ENCODE measurements at places on chromosomes 4 and X.

- no peak for DNase-seq
Measured at GRCh38 chr4:16508968-16509367, 282.7 kb upstream of the TAPT1 start.

DNA sequence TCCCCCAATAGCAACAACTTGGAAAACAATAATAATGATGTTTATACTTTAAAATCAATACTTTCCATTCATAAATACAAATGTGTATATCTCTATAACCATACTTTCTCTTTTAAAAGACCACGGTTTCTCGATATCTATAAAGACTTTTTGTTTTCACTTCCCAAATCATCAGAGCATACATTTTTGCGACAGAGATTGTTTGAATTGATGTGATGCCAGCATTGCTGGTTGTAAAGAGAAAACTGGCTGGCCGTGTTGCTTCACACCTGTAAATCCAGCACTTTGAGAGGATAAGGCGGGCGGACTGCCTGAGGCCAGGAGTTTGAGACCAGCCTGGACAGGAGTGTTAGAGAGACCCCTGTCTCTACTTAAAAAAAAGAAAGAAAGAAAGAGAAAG is 77.6 kb upstream of the ZNF518B start:
- no peak for DNase-seq

DNA sequence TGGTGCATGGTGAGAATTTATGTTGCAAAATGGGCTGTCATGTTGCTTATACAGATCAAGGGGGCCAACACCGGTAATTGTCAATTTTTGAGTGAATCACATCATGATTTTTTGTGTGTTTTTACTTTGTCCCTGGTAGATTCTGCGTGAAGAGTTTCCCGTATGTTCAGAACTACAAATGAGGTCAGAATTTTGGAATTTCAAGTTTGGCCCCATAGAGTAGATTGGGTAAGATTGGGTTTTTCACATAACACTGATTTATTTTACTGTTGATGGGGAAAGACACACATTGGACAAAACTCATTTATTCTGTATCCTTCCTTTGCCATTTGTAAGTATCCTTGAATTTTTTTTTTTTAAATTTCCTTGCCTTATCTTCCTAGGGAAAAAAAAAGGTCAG is 158.5 kb upstream of the MXRA5 start:
- DNase-seq: no peak

- DNase-seq: no peak
Measured at GRCh38 chr4:150462743-150463142, 119.2 kb upstream of the MAB21L2 start.

- DNase-seq: no peak
Measured at GRCh38 chrX:39397561-39398199, 596.4 kb downstream of the MID1IP1 start.

DNA sequence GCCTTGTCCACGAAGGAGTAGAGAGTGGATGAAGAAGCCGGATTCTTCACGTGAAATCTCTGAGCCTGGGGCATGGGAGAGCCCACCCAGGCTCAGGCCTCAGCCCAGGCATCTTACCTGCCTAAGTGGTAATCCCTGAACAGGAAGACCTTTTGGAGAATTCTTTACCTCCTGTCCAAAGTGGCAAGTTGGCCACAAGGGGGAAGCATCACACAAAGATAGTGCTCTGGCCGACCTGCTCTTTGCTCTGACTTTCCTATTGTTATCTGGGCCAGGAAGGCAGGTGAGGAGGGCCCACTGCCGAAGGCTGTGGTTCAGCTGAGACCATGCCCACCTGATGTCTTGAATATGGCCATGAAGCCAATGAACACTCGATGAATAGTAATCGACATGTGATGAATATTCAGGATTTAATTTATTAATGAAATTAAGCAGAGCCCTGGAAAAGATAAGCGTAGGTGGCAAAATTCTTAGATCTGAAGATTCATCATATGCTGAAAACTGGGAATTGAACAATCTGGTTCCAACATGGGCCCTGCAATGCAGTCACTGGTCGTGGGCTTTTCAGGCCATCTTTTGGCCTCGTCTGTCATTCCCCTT is 93.8 kb downstream of the PDGFRA start:
- DNase-seq: peak; percentile 59

DNA sequence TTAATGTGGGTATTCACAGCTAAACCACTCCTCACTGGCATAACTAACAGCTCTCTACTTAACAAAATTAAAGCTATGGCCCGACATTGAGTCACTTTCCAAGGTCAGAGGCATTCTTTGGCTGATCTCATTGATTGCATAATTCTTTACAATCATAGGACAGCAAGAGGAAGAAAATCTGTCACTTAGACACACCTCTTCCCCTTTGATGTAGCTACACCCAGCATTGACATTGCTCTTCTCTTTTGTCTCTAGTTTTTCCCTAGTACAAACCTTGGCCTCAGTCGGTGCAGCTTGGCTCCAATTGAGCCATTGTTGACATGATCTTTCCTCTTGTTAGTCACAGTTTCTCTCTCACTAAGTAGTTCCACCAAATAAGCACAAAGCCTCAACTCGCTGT is 313.3 kb upstream of the ACTRT1 start:
- no peak for DNase-seq

DNA sequence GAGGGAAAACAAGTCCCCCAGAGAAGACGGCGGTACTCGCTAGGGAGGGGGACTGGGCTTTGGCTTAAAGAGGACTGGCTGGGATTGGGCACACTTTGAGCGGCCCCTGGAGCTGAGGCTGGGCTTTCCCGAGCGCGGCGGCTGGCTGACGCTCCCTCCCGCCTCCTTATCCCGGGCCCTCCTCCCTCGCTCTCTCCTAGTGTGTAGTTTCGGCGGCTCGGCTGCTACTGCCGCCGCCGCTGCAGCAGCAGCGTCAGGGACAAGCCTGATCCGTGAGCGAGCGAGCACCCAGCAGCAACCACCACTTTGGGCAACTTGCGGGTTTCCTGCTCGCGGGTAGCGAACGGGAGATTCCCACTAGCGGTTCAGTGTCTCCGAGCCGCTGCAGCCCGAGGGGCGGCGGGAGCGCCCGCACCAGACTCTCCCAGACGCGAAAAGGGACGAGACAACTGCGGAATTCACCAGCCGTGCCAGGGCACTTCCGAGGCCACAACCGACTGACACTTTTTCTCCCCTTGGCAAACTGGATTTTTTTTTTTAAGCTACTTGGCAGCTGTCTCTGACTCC is 632 bp upstream of the PCDH7 start:
- peak; percentile 53 for DNase-seq

DNA sequence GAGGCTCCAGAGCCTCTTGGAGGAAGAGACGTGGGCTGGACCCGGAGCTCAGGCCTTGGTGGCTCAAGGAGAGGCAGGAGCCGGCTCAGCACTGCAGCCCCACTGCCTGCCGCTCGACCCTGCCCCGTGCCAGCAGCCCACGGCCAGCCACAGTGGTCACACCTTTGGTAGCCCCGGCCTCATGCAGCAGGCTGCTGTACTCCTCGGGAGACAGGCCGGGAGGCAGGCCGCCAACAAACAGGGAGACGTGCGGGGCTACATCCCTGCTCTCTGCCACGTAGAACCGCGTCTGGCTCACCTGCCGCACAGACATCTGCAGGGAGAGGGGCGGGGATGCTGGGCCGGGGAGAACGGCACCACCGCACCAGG is 7.6 kb downstream of the DGKQ start:
- no peak for DNase-seq

GRCh38 chrX:153999359-154000037 is 20.2 kb downstream of the IRAK1 start:
- DNase-seq: no peak

- no peak for DNase-seq
Measured at GRCh38 chr4:129136433-129136832, 40.5 kb downstream of the C4orf33 start.

- DNase-seq: no peak
Measured at GRCh38 chr4:105805501-105806120, 89.7 kb upstream of the NPNT start.

- no peak for DNase-seq
Measured at GRCh38 chr4:153185331-153185852, 18.9 kb upstream of the TRIM2 start.

GRCh38 chrX:40579141-40579540 is 1.6 kb upstream of the ATP6AP2 start:
- DNase-seq: no peak

- no peak for DNase-seq
Measured at GRCh38 chrX:73817393-73818199, 254.6 kb downstream of the CHIC1 start.

DNA sequence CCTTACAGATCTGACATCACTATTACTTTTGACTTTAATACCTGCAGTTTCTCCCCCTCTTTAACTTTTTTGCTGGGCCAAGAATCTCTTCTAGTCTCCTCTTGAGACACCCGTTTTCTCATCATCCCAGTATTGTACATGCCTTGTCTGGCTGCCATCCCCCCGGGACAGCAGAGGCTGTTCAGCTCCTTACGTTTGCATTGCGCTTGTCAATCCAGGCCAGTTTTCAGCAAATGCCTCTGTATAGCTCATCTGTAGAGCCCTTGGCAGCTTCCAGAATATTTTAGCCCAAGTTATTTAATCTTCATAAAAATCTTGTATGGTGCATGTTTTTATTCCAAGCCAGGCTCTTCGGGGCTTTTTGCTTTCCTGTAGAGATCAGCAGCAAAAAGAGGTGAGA is 22.3 kb upstream of the HOPX start:
- DNase-seq: no peak

DNA sequence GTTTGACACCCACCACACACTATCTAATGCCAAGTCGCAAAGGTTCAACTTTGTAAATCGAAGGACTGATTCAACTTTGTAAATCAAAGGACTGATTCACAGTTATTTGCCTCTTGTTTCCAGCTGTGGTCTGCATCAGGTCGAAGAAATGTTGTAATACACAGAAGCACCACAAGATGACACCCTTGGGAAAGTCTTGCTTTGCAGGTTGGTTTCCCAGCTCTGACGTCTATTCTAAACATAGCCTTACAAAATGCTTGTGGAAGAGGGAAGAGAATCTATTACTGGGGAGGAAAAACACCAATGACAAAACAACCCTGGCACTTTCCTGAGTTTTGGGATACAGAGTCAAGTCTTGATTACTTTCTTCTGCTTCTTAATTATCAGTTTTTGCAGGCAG is 35.3 kb downstream of the SUPT20HL1 start:
- DNase-seq: no peak

- DNase-seq: no peak
Measured at GRCh38 chrX:109902665-109903064, 100.2 kb upstream of the TMEM164 start.

DNA sequence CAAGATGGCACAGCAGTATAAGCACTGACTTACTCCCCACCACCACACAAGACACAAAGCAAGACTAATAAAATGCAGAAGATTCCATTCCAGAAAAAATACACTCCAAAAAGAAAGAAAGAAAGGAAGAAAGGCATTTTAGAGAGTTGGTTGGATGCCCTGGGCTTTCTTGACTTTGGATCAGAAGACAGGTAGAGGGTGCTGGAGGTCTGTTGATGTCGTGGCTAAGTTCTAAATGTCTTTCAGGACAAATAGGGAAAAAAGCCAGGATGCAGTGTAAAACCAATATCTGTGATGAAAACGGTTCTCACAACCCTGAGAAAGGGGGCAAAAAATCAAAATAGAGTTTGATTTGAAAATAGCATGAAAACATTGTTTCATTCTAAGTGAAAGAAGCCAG is 555.2 kb upstream of the PRKX start:
- no peak for DNase-seq

GRCh38 chrX:24339911-24340310 is 20.5 kb upstream of the SUPT20HL1 start:
- no peak for DNase-seq

GRCh38 chr4:112083587-112084347 is 61.5 kb upstream of the FAM241A start:
- no peak for DNase-seq

DNA sequence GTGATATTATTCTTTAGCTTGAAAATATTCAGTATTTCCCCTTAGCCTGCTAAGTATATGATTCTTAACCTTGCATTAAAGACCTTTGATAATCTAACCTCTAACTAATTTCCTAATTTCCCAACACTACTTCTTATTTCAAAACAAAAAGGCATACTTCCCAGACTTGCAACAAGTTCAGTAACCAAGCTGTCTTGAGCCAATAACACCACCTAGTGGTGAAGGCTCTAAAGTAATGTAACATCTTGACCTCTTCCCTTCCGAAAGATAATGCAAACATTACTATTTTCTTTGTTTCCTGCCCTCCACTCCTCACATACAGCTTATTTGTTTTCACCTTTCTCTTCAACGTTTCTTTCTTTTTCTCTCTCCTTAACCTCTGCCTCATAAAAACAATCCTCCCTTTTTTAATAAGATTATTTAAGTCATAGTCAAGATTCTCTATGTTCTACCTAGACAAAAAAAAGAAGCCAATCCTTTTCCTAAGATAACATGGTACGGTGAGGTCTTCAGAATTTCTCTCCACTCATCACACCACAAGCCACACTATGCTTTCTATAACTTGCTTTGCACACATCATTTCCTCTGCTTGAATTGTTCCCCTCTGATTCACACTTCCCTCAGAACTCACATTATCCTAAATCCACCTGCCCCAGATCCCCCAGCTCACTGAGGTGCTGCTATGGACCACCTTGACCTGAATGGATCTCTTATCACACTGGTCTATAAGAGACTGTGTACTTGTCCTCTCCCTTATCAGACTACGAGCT is 3.5 kb downstream of the FAT1 start:
- DNase-seq: no peak

- no peak for DNase-seq
Measured at GRCh38 chr4:545612-546011, 30.5 kb downstream of the TMEM271 start.

- DNase-seq: no peak
Measured at GRCh38 chr4:146327859-146328650, 113.7 kb downstream of the REELD1 start.

DNA sequence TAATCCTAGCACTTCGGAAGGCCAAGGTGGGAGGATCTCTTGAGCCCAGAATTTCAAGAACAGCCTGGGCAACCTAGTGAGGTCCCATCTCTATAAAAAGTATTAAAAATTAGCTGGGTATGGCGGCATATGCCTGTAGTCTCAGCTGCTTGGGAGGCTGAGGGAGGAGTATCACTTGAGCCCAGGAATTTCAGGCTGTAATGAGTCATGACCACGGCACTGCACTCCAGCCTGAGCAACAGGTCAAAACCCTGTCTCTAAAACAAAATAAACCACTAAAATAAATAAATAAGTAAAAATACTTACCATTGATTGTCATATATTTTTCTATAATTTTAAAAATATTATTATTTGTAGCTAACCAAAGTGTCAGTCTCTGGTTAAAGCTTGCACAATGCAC is 315.6 kb upstream of the SMIM31 start:
- no peak for DNase-seq

- DNase-seq: no peak
Measured at GRCh38 chr4:184446132-184446658, 28.2 kb downstream of the IRF2 start.

All from activated CD8-positive, alpha-beta memory T cell treated with anti-CD3 and anti-CD28 coated beads, Interleukin-2, amount 50 U/mL, for 48 hours (primary cell).